ENCODE measurements at places on chromosomes 5 and 9. TPM values are rescaled to one million over a fixed set of nuclear protein-coding genes. Genes with fewer than 3 reads are reported as not detected.

Gene C9
- not detected for total RNA-seq

Gene PDCD1LG2
- total RNA-seq: 12.0 TPM

Gene ZFP2
- 0.65 TPM for total RNA-seq

Gene PCDHB10
- 0.30 TPM for total RNA-seq

Gene SLCO6A1
- not detected for total RNA-seq

Gene ADAMTS2
- total RNA-seq: 4.7 TPM

Gene OR2V2
- not detected for total RNA-seq

Gene HSPA4
- 151 TPM for total RNA-seq

Gene CWC27
- 18.2 TPM for total RNA-seq

Gene ADRB2
- total RNA-seq: 0.97 TPM

Gene ISCA1
- 27.2 TPM for total RNA-seq

Gene NR2F1-AS1
- 12.2 TPM for total RNA-seq
